Daoy (cell line): ENCODE measurements at places on chromosomes 11 and 22.

GRCh38 chr11:126978911-126979310 lies 21.7 kb downstream of the KIRREL3 start:
- DNase-seq = no peak

DNA sequence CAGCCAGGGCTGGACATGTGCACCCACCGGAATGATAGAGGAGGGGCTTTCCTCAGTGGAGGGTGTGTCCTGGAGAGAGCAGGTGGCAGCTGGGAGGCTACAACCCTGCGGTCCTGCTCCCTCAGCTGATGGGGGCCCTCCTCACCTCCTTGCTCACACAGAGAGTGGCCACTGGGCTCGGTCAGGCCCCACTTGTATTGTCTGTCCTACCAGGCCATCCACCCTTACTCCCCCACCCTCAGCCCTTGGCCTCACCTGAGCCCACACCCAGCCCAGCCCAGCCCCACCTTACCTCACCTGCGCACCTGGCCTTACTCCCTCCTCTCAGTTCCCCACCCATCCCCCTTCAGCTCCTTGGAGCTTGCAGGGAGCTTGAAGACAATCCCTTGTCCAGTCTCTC lies 3.1 kb downstream of the TRPM5 start:
- DNase-seq = no peak

DNA sequence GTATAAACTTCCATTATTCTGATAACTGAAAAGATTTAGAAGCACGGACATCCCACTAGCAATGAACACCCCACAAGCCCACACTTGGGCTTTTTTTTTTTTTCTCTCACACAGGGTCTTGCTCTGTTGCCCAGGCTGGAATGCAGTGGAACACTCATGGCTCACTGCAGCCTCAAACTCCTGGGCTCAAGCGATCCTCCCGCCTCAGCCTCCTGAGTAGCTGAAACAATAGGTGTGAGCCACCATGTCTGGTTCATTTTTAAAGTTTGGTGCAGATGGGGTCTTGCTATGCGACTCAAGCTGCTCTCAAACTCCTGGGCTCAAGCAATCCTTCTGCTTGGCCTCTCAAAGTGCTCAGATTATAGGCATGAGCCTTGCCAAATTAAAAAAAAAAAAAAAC lies 3.1 kb downstream of the RAPSN start:
- DNase-seq = no peak

GRCh38 chr11:79925570-79925969 lies 484.7 kb upstream of the TENM4 start:
- DNase-seq = no peak

GRCh38 chr11:113087706-113088105 lies 126.5 kb downstream of the NCAM1 start:
- no peak for DNase-seq

GRCh38 chr11:64659417-64660144 lies 63.4 kb downstream of the NRXN2 start:
- DNase-seq = peak; percentile 92

- no peak for DNase-seq
Observed at GRCh38 chr22:27526901-27527300, 274.7 kb downstream of the MN1 start.

- no peak for DNase-seq
Observed at GRCh38 chr11:110679323-110679975, 32.8 kb downstream of the ARHGAP20 start.

DNA sequence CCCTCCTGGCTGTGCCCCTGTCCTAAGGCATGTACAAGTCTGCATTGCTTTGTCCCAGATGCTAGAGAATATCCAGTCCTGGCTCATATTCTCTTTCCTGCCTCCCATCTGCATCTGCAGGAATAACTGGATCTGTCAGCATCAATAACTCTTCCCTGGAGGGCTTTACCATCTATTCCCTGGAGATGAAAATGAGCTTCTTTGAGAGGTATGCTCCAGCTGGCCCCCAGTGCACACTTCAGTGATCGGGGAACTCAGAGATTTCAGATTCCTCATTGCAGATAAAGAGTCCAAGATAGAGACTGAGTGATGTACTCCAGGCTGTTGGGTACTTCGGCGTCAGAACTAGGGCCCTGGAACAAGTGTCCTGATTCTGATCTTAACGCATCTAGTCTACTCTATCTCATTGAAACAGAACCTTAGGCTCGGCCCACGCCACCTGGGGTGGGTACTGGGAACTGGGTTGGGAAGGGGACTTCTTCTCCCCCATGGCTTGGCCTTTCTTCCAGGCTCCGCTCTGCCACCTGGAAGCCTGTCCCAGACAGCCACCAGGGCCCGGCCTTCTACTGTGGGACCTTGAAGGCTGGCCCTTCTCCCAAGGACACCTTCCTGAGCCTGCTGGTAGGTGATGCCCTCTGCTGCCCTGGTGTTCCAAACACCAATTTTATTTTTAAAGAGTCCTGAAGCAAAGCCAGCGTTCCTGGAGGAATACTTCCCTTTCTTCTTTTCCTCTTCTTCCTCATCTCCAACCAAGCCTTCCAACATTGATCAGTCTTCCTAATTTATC lies 17.8 kb upstream of the GLB1L2 start:
- no peak for DNase-seq

DNA sequence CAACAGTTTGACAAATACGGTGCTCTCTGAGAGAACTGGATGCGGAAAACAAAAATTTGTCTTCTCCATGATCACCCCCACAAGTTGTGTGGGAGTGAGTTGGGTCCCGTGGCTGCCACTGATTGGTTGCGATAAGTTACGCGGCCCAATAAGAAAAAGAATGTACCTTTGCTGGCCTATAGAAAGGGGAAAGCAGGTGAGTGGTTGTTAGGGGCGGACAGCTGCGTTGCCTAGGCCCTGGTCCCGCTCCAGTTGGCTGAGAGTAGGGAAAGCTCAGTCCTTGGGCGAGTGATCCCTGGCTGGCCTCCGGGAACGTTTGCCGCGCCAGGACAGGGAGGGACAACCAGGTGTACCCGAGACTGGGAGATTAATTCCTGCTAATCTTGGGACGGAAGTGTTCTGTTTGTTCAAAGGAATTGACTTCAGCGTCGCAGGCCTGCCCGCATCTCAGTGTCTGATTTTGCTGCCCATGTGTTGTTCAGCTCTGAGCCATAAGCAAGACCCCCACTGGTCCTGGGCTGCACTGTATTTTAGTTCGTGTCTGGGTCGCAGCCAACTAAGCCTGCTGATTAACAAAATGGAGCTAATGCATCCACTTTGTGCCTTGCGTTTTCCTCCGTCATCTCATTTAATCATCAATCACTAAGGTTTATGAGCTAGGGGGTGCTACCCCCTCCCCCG lies 773 bp upstream of the SYVN1 start:
- DNase-seq = peak; percentile 97

- no peak for DNase-seq
Observed at GRCh38 chr22:44373234-44373633, 60.5 kb upstream of the SHISAL1 start.

GRCh38 chr22:31944700-31945442 lies 536 bp downstream of the YWHAH start:
- DNase-seq = peak; percentile 42

GRCh38 chr11:6022956-6023355 lies 7.6 kb downstream of the OR56A1 start:
- DNase-seq = peak; percentile 13

DNA sequence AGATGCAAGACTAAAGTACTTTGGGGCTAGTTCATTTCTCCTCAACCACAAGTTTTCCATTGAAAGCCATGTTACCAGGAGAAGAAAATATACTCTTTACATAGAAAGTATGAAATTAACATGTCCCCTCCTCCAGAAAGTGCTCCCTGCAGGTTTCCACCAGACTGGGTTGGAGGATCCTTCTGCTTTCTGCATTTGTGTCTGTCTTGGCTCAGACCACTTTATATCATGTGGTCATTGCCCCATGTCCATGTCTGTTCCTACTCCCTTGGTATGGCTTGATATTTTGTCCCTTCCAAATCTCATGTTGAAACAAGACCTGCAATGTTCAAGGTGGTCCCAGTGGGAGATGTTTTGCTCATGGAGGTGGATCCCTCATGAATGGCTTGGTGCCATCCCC lies 28.4 kb upstream of the ACER3 start:
- no peak for DNase-seq

DNA sequence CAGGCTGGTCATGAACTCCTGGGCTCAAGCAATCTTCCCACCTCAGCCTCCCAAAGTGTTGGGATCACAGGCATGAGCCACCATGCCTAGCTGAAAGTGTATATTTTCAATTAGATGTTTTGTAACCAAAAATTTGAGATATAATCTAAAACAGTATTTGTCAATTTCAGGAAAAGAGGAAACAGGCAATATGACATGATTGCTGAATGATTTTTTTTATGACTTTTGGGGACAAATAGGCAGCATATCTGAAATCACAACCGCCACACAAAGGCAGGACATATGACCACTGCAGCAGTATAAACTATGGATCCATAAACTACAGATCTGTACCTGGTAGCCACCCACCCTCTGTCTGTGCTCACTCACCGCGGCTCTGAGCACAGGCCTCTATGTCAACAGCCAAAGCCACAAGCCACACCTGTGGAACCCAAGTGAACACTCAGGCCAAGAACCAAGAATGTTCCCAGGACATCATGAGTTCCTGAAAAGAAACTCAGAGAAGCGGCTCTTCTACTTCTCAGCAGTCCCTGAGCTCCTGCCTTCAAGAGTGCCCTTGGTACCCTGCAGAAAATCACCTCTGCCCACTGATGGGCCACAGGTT lies 22.5 kb downstream of the PISD start:
- DNase-seq = no peak

DNA sequence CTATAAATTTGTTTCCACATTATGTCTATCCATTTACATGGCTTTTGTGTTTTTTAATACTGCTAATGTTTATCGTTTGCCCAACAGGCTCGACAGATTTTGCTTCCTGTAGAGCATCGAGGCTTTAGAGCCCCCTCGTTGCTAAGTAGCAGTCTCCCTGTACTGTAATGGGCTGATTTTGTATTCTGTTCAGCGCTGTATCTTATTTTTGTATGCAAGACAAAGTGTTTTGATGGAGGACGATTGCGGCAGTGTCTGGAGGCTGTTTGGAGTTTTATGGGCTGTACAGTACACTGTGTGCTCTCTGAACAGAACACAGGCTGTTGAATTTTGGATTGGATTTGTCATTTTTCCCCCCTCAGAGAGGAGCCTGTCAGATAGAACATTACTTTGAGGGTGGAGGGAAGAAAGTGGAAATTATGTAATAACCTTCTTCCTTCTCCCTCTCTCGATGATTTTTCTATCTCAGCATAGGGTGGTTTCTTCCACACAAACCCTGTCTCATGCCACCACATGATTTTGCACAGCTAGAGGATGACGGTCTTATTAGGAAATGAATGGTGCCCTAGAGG lies 104.4 kb downstream of the ZBTB16 start:
- no peak for DNase-seq

DNA sequence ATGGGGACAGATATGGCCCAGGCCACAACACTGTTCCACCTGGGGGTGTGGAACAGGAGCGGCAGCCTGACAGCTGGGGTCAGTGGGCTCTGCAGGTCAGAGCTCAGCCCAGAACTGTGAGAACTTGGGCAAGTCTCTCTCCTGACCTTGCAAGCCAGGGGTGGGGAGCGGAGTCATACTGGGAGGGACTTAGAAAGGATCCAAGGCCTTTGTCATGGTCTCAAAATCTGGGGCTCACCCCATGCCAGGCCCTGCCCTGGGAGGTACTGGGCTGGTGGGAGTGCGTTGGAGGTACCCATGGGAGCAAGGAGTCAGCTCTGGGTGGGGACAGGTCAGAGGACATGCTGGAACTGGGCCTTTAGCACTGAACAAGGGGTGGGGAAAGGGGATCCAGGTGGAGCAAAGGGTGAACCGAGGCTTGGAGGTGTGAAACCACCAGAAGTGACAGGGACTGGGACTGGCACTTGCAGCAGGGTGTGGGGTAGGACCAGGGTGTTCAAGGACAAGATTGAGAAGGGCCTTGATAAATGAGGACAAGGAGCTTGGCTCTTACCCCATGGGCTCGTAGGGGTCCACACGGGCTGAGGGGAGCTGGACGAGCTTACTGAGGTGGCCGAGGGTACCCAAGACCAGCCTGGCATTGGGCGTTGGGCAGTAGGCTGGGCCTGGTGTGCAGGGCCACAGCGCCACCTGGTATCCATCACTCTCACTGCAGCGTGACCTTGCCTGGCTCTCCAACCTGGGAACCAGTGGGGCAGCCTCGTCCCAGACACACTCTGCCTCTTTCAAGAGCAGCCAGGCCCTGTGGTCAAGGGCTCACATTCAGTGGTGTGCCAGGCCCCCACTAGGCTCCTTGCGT lies 7.4 kb upstream of the PMM1 start:
- peak; percentile 65 for DNase-seq

DNA sequence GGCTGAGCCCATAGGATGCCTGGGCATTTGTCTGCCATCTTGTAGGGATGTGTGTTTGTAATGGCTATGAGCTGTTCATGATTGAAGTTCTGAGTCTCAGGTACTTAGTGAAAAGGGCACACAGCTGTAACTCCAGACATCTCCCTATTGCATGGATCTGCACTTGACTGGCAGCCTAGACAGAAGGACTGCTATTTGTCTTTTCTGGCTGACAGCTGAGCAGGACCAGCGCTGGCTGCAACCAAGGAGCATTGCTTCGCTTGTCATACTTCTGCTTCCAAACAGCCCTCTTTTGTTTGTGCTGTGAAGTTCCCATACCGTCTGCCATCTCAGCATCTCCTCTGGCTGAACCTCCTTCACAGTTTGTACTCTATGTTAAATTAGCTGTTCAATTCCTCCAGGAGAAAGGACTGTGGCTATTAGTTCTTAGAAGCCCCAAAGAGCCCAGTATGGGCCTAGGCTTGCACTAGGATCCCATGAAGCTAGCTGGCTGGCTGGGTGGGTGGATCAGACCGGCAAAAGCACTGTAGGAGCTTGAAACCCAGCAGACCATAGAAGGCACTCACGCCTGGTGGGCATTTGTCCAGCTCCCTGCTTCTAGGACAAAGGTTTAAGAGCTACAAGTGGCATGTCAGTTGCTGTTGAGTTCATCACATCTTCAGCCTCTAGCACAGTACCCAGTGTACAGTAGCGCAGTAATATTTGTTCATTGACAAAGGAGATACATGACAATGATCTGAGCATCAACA lies 20.4 kb downstream of the HIRA start:
- DNase-seq = no peak

DNA sequence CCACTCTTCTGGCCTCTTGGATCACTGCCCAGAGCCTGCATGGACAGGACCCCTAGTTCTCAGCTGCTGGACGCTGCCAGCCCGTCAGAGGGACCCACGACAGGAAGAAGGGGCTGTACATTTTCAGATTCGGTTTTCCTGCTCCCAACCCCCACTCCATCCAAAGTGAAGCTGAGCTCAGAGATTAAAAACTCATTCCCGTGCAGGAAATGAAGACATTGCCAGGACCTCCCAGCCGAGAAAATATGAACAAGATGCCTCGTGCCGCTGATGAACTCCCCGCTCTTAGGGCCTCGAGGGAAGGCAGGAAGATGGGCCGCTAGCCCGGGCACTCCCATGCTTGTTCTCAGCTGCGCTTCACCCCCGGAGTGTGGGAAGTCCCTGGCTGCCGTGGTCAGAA lies 36.1 kb downstream of the RPUSD4 start:
- DNase-seq = no peak
